ENCODE measurements at places on chromosomes 16 and 17. TPM values are rescaled to one million over a fixed set of nuclear protein-coding genes. Genes with fewer than 3 reads are reported as not detected.

Gene AGRP
- total RNA-seq, result not detected

Gene KRT9
- total RNA-seq, result not detected

Gene KRTAP4-3
- not detected for total RNA-seq

Gene AKAP1
- 62.4 TPM for total RNA-seq

Gene ZNF423
- total RNA-seq, result 43.1 TPM

Gene SLC5A10
- total RNA-seq, result not detected

Gene C1QL1
- 1.3 TPM for total RNA-seq

- DNase-seq, result no peak
- H3K4me1 ChIP-seq, result no peaks in the 10 kb centered on the region
- no peak overlapping the region for H3K4me3 ChIP-seq
- H3K36me3 ChIP-seq, result no peaks in the 10 kb centered on the region
These were observed 1377.6 kb downstream of the CDH11 start for GRCh38 chr16:63744077-63744874.

- H3K27me3 ChIP-seq, result no peaks in the 10 kb centered on the region
- H3K4me1 ChIP-seq, result peaks cover 1% of the 10 kb centered on the region
- DNase-seq, result no peak
- no peak overlapping the region for H3K4me3 ChIP-seq
- H3K27ac ChIP-seq, result no peak overlapping the region
- H3K36me3 ChIP-seq, result peaks cover 6% of the 10 kb centered on the region
These were observed 68.8 kb downstream of the CEP112 start for GRCh38 chr17:66123163-66123562.

DNA sequence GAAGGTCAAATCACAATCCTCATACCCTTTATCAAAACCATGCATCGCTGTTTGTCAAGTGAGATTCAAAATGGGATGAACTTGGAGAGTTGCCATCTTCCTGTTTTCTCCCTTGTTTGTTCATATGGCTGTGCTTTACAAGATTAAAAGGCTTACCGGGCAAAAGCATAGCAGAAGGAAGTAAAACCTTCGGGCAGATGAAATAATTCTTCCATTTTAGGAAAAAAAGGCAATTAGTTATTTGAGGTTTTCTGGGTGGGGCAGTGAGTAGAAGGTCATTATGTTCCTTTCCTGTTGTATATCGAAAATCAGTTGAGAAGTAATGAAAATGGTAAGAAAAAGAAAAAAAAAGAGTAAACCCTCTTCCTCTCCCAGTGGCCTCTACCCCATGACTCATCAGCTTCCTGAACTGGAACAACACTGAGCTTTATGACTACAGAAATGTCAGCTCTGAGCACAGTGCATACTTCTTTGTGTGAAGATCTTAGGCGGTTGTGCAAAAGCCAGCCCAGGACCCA lies 369.2 kb downstream of the CDH13 start:
- H3K27ac ChIP-seq, result peak overlapping the region; percentile 53
- H3K36me3 ChIP-seq, result no peaks in the 10 kb centered on the region
- no peak overlapping the region for H3K4me3 ChIP-seq
- DNase-seq, result no peak

- no peaks in the 10 kb centered on the region for H3K4me1 ChIP-seq
- H3K36me3 ChIP-seq, result no peaks in the 10 kb centered on the region
- no peak overlapping the region for H3K4me3 ChIP-seq
- peaks cover 2% of the 10 kb centered on the region for H3K27me3 ChIP-seq
These were observed 104.3 kb downstream of the ADAMTS18 start for GRCh38 chr16:77330332-77331042.

- H3K4me3 ChIP-seq, result no peak overlapping the region
- no peaks in the 10 kb centered on the region for H3K4me1 ChIP-seq
- H3K27me3 ChIP-seq, result peaks cover 2% of the 10 kb centered on the region
- DNase-seq, result no peak
These were observed 477.5 kb downstream of the WWOX start for GRCh38 chr16:78576941-78577340.

DNA sequence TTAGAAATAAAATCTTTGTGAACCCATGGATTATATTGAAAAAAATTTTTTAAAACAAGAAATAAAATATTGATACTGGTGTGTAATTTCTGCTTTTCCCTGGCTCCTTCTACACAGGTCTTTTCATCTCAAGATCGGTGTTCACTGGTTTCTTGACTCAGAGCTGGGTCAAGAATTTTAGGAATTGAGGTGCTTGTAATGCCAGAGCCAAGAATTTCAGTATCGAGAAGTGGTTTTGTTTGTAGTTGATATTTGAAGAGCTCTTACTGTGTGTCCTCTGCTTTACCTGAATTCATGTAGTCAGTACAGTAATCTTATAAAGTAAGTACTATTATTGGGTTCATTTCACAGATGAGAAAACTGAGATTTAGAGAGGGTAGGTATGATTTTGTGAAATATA lies 7.3 kb downstream of the WWP2 start:
- H3K27ac ChIP-seq, result no peak overlapping the region
- H3K36me3 ChIP-seq, result no peaks in the 10 kb centered on the region
- H3K4me3 ChIP-seq, result no peak overlapping the region
- no peaks in the 10 kb centered on the region for H3K4me1 ChIP-seq

GRCh38 chr17:58052407-58052806 lies 30.8 kb upstream of the DYNLL2 start:
- no peak for DNase-seq
- H3K4me3 ChIP-seq, result no peak overlapping the region
- H3K27me3 ChIP-seq, result no peaks in the 10 kb centered on the region

- no peaks in the 10 kb centered on the region for H3K4me1 ChIP-seq
- H3K4me3 ChIP-seq, result no peak overlapping the region
These were observed 146.8 kb downstream of the SEC14L1 start for GRCh38 chr17:77287432-77288068.

- H3K4me3 ChIP-seq, result peak overlapping the region; percentile 87
- peak overlapping the region; percentile 59 for H3K27ac ChIP-seq
- H3K4me1 ChIP-seq, result no peaks in the 10 kb centered on the region
- no peaks in the 10 kb centered on the region for H3K27me3 ChIP-seq
- DNase-seq, result no peak
These were observed 825 bp downstream of the METTL9 start for GRCh38 chr16:21600031-21600773.

DNA sequence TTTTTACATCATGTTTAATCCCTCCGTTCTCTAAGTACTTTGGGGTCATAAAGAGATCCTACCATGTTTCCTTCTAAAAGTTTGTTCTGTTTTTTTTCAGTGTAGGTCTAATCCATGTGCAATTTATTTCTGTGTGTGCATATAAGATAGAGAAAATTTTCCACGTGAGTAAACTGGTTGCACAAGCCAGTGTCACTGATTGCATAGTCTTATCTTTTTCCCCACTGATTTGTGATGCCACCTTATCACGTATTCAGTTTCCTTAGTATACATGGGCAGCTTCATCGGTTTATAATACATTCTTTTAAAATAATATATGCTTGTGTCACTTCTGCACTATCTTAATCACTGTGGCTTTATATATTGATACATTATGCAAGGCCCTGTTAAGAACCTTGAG lies 49.2 kb downstream of the MRTFB start:
- H3K27me3 ChIP-seq, result no peaks in the 10 kb centered on the region
- DNase-seq, result no peak
- H3K36me3 ChIP-seq, result no peaks in the 10 kb centered on the region
- no peak overlapping the region for H3K27ac ChIP-seq
- no peak overlapping the region for H3K4me3 ChIP-seq
- no peaks in the 10 kb centered on the region for H3K4me1 ChIP-seq

- no peaks in the 10 kb centered on the region for H3K27me3 ChIP-seq
- H3K36me3 ChIP-seq, result no peaks in the 10 kb centered on the region
- no peak for DNase-seq
These were observed 1.6 kb upstream of the DUSP14 start for GRCh38 chr17:37488009-37488604.

DNA sequence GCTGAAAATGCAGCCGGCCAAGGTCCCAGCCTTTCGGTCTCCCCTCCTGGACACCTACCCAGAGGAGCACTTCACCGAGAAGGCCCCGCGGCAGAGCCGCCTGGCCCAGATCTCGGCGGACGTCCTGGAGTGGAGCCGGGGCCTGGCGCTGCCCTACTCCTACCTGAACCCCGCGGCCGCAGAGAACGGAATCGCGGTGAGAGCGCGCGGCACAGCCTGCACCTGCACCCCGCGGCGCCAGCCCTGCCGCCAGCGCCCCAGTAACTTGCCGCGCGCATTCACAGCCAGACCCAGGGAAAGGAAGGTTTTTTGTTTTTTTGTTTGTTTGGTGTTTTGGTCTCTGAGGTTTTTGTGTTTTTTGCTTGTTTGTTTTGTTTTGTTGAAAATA lies 15.2 kb downstream of the ALOX12B start:
- no peaks in the 10 kb centered on the region for H3K4me1 ChIP-seq
- H3K4me3 ChIP-seq, result no peak overlapping the region
- DNase-seq, result peak; percentile 55
- H3K36me3 ChIP-seq, result no peaks in the 10 kb centered on the region

- H3K27me3 ChIP-seq, result no peaks in the 10 kb centered on the region
- no peaks in the 10 kb centered on the region for H3K4me1 ChIP-seq
- H3K27ac ChIP-seq, result no peak overlapping the region
- H3K4me3 ChIP-seq, result no peak overlapping the region
- no peaks in the 10 kb centered on the region for H3K36me3 ChIP-seq
These were observed 64.9 kb downstream of the CDYL2 start for GRCh38 chr16:80739523-80739922.

Data from aorta (tissue), 5 donors.